Kidney (tissue), 22 donors: ENCODE measurements at places on chromosomes 7 and 10.

DNA sequence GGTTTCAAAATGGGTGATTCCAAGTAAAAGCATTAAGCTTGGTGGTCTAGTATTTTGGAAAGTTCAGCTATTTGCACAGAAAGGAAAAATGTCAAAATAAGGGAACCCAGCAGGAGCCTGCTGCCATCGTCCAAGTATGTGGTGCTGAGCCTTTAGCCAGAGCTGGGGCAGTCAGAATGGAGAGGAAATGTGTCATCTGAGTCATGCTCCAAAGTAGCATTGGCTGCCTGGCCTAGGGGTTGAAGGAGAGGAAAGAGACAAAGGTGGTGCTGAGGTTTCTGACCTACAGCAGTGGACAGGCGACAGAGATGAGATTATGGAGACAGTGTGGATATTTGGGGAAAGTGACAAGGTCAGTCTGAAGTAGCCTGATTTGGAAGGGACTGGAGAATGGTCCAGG, 103.9 kb downstream of the PLCE1 start:
- no peak for DNase-seq

GRCh38 chr7:138120140-138120827, 44.0 kb downstream of the AKR1D1 start:
- no peak for DNase-seq

- DNase-seq = no peak
These were observed 115.0 kb upstream of the TCERG1L start for GRCh38 chr10:131426534-131426898.

DNA sequence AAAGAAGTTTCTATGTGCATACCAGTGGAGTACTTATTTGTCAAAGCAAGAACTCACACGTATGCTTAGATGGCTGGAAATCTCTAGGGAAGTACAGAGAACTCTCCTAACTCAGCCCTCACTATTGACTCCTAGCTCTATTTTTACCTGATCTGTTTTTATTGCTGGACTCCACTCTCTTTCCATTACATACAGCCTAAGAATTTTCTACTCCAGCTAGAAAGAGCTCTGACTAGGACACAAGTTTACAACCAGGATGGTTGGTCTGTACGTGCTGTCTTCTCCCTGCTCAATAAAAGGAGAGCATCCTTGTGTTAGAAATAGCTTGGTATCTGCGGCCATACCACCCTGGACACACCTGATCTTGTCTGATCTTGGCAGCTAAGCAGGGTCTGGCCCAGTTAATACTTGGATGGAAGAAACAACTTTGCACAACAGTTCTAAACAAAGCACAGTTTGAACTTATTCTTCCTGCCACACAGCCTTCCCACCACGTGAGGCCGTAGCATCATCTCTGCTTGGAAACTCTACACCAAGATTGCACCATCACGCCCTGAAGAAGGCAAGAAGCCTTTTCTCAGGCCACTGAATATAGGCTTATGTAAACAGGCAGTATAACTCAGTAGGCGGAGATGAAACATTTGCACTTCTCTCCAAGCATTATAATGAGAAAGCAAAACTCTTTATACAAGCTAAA, 50.7 kb downstream of the KCNMA1 start:
- no peak for DNase-seq

DNA sequence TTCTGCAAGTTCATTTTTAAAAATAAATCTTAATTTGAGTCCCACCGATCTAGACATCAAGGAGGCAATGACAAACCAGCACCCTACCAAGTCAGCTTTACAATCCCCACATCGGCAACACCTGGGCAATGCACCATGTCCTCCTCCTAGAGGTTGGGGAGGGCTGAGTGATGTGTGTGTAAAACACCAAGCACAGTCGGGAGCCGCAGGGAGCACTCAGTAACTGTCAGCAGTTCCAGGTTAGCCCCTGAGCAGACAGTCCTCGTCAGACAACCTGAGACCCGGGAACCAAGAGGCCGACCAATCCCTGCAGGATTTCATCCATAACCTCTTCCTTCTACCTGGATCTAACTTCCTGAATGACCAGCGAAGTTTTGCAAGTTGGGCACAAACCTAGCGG, 15.9 kb upstream of the C10orf120 start:
- no peak for DNase-seq

DNA sequence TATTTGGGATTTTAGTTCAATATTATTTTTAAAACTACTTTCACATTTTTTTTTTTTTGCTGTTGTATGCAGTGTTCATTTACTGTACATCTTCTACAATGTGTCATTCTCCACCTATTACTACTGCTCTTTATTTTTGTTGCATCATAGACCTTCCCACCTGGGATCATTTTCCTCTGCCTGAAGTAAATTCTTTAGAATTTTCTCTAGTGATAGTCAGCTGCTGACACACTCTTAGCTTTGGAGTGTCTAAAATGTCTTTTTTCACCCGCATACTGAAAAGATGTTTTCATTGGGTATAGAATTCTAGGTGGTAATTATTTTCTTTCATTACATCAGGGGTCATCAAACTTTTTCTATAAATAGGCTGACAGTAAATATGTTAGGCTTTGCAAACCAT, 30.5 kb downstream of the CFAP43 start:
- DNase-seq = no peak

GRCh38 chr7:141410353-141411000, 140.7 kb upstream of the AGK start:
- DNase-seq = no peak
